ENCODE measurements at places on chromosomes 2 and 18.
A peak's percentile ranks its signal among the peaks of the same experiment; 100 is the strongest.

DNA sequence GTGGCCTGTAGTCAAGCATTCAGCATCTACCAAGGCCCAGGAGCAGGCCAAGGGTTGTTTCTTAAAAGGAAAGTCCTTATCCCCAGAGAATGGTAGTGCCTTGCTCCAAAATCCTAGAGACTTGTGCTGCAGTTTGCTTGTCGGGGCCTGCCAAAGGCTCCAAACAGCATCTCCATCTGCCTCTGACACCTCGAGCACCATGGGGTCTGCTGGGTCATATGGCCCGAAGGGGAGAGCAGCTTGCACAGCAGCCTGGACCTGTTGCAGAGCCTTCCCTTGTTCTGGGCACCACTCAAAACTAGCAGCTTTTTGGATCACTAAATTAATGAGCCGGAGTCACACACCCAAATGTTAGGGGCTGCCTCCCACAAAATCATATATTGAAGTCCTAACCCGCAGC, 35.7 kb downstream of the GNAL start:
- DNase-seq = no peak

DNA sequence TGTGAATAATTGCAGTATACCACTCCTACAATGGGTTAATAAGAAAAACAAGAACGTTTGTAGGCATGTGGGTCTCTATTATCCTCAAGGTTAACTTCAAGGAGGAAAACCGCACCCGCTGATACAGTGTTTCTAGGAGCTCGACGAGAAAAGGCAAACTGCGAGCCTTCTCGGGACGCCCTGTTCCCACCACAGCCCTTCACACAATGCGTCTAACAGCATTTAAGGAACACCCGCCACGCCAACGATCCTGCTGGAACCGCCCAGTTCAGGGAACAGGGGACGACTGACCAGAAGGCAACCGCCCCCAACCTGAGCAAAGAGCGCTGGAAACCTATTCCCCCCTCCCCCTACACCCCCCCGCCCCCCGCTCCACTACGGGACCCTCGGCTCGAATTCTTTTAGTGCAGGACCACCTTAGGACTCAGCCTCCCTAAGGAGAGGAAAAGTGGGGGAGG, 710 bp upstream of the TMSB10 start:
- DNase-seq = no peak

GRCh38 chr18:42001801-42002200, 46.8 kb downstream of the PIK3C3 start:
- no peak for DNase-seq

DNA sequence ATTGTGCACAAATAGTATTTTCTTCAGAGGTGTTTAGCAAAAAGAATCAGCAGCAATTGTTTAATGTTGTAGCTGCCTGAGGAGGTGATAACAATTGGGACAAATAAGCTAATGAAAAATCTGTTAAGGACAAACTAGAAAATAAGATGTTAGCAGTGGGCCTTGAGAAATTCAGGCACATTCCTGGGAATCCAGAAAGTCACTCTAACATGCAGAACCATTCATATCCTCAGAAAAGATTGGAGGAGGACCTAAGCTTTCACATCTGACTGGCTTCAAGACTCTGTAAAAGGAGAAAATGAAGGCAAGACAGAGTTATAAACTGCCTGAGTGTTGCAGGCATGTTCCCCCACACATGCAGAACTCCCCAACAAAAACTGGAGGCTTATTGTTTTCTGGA, 353.5 kb upstream of the RGPD4 start:
- DNase-seq = no peak

DNA sequence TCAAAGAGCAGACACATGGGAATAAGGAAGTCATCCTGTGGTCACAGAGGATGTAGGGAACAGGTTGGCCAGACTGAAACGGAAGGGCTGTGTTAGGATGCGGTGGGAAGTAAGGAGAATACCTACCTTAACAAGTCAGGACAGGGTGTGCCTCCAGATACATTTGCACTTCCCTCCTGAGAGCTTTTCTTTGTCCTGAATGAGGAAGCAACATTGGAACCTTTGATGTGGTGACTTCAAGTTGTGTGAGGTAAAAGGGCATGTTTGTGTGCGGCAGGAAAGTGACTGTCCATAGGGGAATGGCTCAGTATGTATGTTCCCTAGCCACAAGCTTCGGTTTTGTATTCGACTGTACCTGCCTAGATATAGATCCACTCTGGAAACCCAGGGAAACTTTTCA, 24.9 kb upstream of the LRRTM1 start:
- no peak for DNase-seq

GRCh38 chr18:3002732-3003131, 10.2 kb downstream of the LPIN2 start:
- no peak for DNase-seq

GRCh38 chr2:121662656-121663055, 13.4 kb upstream of the CLASP1 start:
- DNase-seq = no peak

DNA sequence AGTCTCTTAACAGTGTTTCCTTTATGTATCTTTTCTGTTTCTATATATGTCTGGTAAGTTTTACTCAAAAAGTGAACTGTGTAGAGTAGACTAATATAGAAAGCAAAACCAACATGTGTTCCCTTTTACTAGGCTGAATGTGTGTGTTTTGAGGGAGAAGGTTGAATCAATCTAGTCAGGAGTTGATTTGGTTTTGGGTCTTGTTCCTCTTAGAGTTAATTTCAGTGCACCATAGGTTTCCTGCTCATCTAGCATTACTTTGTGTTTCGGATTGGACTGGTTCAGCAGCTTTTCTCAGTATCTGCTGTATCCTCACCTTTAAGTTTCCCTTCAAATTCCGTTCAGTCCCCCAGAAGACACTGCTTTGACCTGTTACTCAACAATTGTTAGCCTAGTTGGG, 52.0 kb upstream of the TRIM43 start:
- DNase-seq = no peak

GRCh38 chr2:217049422-217049821, 189.6 kb upstream of the TNP1 start:
- peak; percentile 74 for DNase-seq

DNA sequence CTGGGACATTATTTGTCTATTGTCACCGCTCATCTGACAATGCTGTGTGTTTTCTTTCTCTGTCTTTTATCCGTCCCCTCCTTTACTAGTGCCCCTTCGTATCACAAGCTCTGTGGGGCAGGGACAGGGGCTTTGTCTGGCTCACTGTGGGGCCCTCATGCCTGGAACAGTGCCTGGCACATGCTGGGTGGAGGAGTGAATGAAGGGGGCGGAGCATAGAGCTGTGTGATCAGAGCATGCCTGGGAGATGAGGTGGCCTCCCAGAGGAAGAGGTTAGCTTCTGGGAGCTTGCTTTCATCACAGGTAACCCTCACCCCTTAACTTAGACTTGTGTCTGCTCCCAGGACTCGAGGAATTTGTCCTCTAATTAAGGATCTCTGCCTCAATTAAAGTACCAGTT, 16.4 kb downstream of the MTCL1 start:
- DNase-seq = no peak

- no peak for DNase-seq
These were observed 41.4 kb downstream of the BMP10 start for GRCh38 chr2:68829749-68830148.

- DNase-seq = no peak
These were observed 1744.3 kb upstream of the PIK3C3 start for GRCh38 chr18:40210696-40211095.

- no peak for DNase-seq
These were observed 74.6 kb downstream of the L3MBTL4 start for GRCh38 chr18:6340121-6340520.

DNA sequence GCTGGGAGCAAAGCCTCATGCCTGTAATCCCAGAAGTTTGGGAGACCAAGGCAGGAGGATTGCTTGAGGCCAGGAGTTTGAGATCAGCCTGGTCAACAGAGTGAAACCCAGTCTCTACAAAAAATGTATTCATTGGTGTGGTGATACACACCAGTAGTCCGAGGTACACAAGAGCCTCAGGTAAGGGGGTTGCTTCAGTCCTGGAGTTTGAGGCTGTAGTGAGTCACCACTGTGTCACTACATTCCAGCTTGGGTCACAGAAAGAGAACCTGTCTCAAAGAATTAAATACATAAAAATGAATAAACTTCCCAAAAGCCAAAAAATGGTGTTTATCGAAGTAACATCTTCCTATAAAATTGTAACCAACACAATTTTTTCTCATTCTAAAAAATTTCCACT, 568.1 kb upstream of the LINC00305 start:
- DNase-seq = no peak

- no peak for DNase-seq
These were observed 31.5 kb downstream of the ZNF519 start for GRCh38 chr18:14100503-14101286.

DNA sequence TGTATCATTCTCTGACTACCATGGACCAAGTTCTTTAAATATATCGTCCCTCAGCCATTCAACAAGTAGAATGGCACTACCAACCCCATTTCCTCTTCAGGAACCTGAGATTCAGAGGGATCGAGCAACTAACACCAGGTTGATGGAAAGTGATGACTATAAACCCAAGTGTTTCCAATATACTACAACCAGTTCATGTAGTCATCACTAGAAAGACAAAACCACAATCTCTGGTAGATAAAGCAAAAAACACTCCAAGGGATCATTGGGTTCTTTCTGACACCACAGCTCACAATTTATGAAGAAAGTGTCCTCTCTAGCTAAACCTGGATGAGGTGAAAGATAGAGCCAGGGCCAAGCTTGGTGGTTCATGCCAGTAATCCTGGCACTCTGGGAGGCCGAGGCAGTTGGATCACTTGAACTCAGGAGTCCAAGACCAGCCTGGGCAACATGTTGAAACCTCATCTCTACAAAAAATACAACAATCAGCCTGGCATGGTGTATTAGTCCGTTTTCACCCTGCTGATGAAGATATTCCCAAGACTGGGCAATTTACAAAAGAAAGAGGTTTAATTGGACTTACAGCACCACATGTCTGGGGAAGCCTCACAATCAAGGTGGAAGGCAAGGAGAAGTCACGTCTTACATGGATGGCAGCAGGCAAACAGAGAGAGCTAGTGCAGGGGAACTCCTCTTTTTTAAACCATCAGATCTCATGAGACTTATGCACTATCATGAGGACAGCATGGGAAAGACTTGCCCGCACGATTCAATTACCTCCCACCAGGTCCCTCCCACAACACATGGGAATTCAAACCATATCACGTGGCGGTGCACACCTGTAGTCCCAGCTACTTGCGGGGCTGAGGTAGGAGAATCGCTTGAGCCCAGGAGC, 2.2 kb downstream of the CD226 start:
- no peak for DNase-seq

- DNase-seq = no peak
These were observed 406.8 kb downstream of the NBAS start for GRCh38 chr2:15154297-15154696.

- no peak for DNase-seq
These were observed 154.1 kb upstream of the THUMPD2 start for GRCh38 chr2:39933196-39933595.

DNA sequence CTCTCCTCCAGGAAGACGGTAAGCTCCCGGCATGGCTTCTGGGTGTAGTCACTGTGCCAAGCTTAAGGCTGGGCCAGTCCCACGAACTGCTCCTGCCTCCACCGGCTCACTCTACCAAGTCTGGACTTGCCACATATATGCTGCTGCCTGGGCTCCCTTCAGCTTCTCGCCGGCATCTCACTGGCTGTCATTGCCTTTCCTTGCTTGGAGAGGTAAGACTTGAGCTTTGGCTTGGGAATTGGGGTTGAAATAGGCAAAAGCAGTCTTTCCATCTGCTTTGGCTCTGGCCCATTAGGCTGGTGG, 481.0 kb downstream of the TGIF1 start:
- DNase-seq = no peak

DNA sequence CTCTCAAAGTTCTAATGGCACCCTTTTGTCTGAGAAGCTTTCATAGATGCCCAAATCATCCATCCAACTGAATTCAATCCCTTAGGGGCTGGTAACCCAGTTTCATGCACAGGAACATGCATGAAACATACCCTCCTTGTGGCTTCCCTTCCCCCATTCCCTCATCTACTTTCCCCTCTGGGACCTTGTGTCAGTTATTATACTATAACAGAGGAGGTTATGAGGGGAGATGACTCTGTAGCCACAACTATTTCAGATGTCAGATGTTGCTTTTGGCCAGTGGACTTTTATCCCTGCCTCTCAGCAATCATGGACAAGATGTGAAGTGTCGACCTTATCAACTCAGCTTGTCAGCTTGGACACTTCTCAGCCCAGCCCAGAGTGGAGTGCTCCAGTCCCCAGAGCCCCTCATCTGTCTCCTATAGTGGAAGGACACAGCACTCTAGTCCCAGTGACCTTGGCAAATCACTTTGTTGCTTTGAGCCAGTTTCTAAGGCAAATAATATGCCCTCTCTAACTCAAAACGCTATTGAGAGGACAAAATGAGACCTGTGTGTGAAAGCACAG, 8.4 kb downstream of the DHRS9 start:
- no peak for DNase-seq

DNA sequence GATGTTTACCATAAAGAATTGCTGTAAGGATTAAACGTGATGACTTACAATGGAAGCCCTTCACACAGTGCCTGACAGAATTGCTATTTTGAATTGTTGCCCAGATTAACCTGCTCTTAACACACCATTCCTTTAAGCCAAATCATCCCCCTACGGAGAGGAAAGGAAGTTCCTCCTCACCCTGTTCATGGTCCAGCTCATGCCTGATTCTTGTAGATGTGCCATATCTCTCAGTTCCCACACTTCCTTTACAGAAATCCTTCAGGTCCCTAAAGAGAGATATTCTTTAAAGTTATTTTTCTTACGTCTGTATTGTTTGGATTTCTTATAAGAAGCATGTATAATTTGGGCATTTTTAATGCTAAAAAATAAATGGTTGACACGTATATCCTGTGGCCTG, 127.5 kb upstream of the DAPL1 start:
- no peak for DNase-seq

- no peak for DNase-seq
These were observed 491.4 kb upstream of the CDH7 start for GRCh38 chr18:65259403-65259802.

GRCh38 chr2:202237787-202238233, 587 bp downstream of the SUMO1 start:
- DNase-seq = no peak

GRCh38 chr2:163198007-163198406, 359.4 kb upstream of the KCNH7 start:
- DNase-seq = no peak

- DNase-seq = no peak
These were observed 544 bp downstream of the ADRA2B start for GRCh38 chr2:96115631-96116423.

Measured in SHP77 treated with DMSO at 0.1 percent for 48 hours (cell line).